ENCODE measurements at places on chromosomes 1 and 21. TPM values are rescaled to one million over a fixed set of nuclear protein-coding genes. Genes with fewer than 3 reads are reported as not detected.

The SPRR2G gene
- total RNA-seq, result not detected

GRCh38 chr21:32507342-32507919 is 77.9 kb downstream of the TCP10L start:
- DNase-seq, result no peak

- no peak for DNase-seq
These were observed 80.6 kb upstream of the IPO9 start for GRCh38 chr1:201748335-201748734.

The C1orf116 gene
- total RNA-seq, result 2.0 TPM

DNA sequence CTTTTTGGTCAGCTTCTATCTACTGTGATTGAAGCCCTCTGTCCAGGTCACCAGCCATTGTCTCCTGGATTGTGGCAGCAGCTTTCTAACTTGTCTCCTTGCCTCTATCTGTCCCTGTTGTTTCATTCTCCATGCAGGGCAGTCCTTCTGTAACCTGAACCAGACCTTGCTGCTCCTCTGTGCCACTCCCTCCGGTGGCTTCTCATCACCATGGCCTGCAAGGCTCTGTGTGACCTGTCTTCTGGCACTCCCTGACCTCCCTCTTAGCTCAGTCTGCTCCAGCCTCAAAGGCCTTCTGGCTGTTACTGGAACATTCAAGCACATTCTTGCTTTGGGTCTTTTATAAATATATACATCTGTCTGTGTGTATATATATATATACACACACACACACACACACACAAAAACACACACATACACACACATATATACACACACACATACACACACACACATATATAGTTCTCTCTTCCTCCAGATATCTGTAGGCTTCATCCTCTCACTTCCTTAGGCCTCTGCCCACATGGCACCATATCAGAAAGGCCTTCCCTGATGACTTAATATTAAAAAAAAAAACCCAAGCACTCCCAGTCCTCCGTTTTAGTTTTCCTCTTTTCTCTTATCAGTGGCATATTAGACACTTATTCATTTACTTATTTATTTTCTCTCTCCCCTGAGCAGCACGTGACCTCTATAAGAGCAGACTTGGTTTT is 21.2 kb upstream of the JUN start:
- DNase-seq, result no peak

DNA sequence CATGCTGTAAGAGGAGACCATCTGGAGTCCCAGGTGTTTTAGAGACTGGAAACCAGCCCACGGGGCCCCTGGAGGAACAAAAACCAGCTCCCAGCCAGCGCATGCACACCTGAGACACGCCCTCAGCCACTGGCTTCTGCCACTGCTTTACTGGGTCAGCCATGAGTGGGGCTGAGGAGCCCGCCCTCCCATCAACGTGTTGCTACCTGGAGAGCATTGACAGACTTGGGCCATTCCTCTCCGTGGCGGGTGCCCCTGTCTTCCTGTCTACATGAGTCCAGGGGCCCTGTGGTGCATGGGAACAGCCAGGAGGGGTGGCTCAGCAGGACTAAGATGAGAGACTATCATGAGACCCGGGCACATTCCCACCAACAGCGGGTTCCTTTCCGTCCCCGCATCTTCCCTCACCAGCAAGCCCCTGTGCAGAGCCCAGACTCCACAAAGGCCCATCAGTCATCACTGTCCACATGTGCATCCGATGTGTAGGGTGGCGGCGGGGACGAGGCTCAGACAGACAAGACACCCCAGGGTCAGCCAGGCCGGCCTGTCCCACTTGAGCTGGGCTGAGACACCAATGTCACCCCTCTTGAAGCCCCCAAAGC is 45.4 kb upstream of the POFUT2 start:
- no peak for DNase-seq

- no peak for DNase-seq
These were observed 29.0 kb downstream of the LMX1A start for GRCh38 chr1:165327538-165327937.

- DNase-seq, result no peak
These were observed 252.7 kb downstream of the LRRC40 start for GRCh38 chr1:69952676-69953075.

All from left ventricle myocardium superior (tissue), 1 donor.